NCI-H1105 treated with DMSO at 0.1 percent for 48 hours (cell line): ENCODE measurements at places on chromosomes 12 and 14.

DNA sequence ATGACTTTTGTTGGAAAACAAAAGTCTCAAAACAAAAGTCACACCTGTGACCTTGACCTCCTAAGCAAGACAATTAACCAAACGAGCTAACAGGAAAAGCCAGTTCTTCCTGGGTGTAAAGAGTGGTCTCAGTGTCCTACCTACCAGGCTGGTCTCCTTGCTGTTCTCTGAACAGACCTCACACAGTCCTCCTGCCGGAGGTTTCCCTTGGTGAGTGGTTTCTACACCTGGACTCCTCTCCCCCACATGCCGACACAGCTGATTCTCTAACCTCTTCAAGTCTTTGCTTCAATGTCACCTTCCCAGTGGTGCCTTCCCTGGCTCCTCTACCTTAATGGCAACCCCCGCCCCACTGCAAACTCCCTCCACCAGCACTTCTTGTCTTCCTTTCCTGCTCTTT lies 238.6 kb downstream of the ZFP36L1 start:
- DNase-seq: no peak

GRCh38 chr12:55927588-55928502 lies at the start of gene PYM1:
PYM1 (minus strand) TSS chr12:55927894; CDS start chr12:55927761, 133 bp downstream.
- DNase-seq: peak; percentile 39

GRCh38 chr14:95041477-95042020 lies 115.8 kb downstream of the DICER1 start:
- DNase-seq: no peak

GRCh38 chr12:131418121-131418520 lies 292.8 kb upstream of the SFSWAP start:
- no peak for DNase-seq

DNA sequence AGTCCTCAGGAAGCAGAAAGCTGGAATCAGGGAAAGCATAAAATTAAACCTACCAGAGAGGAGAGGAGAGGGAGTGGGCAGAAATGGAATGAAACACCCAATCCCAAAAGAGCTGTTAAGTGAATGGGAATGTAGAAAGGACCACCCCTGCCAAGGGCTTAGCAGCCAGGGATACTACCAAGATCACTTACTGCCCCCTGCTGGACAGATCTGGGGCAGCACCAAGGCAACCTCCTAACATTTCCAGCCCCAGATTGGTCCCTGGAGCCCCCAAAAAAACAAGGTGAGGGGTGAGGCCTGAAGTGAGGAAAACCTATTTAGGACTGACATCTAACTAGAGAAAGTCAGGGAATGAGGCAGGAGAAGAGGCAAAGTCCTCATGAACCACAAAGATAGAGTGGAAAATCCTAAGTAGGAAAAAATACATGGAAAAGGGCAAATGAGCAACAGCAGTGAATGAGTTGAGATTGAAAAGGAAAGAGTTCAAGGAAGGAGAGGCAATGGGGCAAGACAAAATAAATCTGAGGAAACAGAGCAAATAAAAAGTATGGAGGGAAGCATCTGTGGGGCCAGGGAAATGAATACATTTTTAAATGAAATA lies 11.2 kb upstream of the FKBP11 start:
- DNase-seq: peak; percentile 6

GRCh38 chr14:39568809-39569538 lies 136.7 kb upstream of the FBXO33 start:
- DNase-seq: no peak

- no peak for DNase-seq
These were observed 4.2 kb downstream of the HSPA2 start for GRCh38 chr14:64544607-64545312.

GRCh38 chr14:61438036-61438435 lies 116.7 kb downstream of the PRKCH start:
- no peak for DNase-seq

- no peak for DNase-seq
These were observed 37.1 kb upstream of the DHRS4 start for GRCh38 chr14:23916446-23916845.

GRCh38 chr14:40133463-40133862 lies 701.2 kb upstream of the FBXO33 start:
- no peak for DNase-seq

DNA sequence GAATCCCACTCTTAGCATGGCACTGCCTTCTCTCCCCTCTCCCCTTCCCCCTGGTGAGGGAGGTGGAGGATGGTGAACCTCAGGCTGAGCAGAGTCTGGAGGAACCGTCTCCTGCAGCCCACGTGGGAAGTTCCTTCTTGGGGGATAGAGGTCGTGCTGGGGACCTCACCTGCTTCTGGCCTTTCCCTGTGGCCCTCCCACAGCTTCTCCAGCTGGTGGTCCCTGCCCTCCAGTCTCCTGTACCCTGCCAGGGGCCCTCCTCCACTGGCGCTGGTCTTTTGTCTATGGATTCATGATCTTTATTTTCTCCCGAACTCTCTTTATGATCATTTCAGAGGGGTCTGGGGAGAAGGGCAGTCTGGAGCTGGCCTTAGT lies 9.0 kb upstream of the MTA1 start:
- no peak for DNase-seq

DNA sequence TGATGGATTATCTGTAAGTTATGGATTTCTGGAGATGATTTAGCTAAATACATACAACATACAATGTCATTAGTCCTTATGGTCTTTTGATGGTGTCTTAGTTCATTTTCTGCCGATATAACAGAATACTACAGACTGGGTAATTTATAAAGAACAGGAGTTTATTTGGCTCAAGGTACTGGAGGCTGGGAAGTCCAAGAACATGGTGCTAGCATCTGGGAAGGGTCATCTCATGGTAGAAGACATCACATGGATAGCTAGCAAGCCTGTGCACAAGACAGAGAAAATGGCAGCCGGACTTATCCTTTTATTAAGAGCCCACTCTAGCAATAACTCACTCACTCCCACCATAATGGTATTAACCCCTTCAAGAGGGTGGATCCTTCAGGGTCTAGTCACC lies 24.2 kb downstream of the KLHL28 start:
- DNase-seq: no peak

DNA sequence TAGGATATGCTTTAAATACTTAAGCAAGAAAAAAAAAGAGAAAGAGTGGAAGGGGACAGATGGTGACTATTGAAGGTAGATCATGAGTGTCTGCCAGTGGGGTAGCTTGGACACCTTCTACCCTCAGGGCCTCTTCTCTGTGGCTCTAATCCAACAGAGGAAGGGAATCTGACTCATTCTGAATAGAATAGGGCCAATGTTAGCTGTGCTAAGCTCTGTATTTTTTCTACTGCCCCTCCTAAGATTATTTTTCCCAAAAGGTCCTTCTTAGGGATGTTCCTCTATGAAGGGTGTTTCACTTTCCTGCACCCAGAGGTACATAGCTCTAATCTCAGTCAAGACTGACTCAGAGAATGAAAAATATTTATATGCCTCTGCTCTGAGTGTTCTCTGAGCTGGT lies 25.6 kb downstream of the UNC79 start:
- DNase-seq: no peak

DNA sequence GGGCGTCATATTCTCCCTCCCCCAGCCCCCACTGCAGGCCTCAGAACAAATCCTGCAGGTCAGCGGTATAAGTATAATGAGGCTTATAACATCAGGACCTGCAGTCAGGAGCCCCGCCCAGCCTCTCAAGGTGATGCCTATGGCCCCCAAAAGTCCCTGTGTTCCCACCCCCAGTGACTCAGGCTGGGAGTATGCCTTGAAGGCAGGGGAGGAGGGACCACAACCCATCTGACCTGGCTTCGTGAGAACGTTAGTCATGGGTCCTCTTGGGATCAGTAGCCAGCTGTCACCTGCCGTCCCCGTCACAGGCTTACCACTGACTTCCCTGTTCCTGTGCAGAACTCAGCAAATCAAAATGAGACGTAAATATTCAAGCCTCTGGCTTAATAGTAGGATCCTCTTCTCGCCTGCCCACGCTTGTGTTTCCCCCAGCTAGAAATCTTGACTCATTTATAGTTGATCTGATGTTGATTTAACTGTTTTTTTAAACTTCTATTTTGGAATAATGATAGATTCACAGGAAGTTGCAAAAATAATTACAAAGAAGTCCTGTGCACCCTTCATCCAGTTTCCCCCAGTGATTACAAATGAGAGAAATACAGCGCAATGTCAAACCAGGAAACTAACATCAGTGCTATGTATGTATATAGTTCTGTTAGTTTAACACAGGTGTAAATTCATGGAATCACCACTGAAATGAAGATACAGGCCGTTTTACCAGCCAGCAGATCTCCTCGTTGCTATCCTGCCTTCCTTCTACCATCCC lies 107.5 kb downstream of the ADGRD1 start:
- DNase-seq: no peak

GRCh38 chr12:83128540-83128939 lies 441.8 kb downstream of the TMTC2 start:
- DNase-seq: no peak

- DNase-seq: no peak
These were observed 94.5 kb downstream of the TMEM132C start for GRCh38 chr12:128361400-128361995.

DNA sequence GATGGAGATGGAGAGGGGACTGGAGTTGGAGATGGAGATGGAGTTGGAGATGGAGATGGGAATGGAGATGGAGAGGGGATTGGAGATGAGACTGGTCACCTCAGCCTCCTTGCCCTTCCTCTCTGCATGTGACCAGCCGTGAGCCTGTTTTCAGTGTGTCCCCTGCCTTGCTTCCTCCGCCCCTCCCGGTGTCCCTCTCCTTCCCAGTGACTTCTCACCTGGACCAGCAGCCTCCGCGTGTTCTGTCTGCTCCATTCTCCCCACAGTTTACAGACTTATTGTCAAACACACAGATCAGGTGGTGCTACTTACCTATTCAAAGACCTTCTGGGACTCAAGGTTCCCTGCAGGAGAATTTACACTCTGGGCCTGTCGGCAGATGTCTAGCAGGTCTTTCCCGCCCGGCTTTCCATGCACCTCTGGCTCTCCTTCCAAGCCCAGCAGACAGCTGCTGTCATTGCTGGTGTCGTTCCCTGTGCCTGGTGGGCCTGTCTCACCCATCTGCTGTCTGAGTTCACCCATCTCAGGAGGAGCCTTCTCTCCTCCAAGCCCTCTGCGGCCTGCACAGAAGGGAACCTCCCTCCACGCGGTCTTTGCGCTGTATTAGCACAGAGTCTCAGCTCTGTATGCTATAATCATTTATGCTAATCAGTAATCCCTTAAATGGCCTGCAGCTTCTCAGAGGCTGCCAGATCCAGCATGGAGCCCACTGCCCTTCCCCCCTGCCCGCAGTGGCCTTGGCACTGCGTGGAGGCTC lies 62.1 kb downstream of the ADGRD1 start:
- no peak for DNase-seq

DNA sequence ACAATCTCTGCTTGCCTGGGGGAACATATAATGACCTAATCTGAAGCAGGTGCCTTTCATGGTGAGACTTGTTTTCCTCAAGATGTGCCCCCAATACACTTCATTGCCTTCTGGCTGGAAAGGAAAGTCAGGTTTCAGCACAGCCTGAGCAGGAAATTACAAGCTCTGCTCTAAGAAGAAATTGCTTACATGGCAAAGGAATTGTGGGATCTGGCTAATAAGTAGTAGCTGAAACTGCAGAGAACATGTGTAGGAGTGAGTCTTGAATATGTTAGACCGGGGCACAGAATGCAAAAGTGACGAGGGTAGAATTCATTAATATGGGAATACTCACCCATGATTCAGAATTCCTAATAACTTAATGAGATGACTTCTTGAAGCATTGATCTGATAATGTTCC lies 6.3 kb upstream of the CFAP54 start:
- no peak for DNase-seq

- no peak for DNase-seq
These were observed 24.4 kb upstream of the DUSP16 start for GRCh38 chr12:12586879-12587675.
